HuH-7 (cell line): ENCODE measurements at places on chromosomes 13 and 19.
A peak's percentile ranks its signal among the peaks of the same experiment; 100 is the strongest.

DNA sequence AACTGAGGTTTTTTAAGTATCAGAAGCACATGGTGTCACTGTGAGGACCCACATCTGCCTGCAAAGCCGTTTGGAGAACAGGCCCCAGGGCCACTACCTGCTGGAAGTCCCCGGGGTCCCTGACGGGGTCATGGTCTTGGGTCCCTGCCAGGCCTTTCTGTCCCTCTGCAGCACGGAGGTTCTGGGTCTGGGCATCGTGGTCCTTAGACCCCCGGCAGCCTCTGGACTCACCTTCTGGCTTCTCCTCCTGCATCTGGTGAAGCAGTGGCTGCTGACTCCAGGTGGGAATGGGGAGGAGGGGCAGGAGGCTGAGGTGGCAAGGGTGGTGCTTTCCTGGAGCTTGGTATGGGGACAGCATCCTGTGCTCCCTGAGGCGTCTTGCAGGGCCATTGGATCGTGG, 198.6 kb downstream of the TEX29 start:
- DNase-seq = no peak

GRCh38 chr13:75437582-75438318, 44.2 kb downstream of the TBC1D4 start:
- DNase-seq = no peak

DNA sequence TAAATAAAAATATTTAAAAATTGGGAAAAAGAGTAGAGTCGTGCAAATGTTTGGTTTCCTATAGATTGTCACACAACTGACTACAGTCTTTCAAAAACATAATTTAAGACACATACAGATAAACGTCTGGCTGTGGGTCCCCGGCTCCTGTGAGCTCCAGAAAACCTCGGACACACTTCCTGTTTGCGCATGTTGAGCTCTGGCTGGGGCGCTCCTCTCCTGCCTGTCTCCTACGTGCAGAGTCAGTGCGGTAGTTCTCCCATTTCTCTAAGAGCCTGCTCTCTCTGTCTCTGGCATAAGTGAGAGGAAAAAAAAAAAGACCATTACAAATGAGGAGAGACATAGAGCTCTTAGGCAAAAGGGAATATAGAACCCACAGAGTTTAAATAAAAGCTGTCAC, 128.2 kb upstream of the OBI1 start:
- DNase-seq = peak; percentile 9

DNA sequence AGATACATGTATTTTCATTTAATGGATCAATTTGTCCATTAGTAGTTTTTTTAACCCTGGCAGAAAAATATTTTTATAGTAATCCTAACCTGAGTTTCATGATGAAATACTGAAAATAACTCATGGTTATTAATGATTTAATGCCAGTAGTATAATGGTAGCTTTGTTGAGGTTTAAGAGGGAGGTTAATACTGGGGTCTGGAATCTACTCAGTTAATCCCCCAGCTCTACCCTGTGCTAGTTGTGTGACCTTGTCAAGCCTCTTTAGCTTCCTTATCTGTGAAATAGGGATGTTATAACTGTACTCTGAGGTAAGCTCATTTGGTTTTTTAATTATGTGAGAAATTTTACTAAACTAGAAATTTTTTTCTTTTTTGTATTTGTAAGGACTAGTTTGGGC, 122.5 kb downstream of the TDRD3 start:
- no peak for DNase-seq

DNA sequence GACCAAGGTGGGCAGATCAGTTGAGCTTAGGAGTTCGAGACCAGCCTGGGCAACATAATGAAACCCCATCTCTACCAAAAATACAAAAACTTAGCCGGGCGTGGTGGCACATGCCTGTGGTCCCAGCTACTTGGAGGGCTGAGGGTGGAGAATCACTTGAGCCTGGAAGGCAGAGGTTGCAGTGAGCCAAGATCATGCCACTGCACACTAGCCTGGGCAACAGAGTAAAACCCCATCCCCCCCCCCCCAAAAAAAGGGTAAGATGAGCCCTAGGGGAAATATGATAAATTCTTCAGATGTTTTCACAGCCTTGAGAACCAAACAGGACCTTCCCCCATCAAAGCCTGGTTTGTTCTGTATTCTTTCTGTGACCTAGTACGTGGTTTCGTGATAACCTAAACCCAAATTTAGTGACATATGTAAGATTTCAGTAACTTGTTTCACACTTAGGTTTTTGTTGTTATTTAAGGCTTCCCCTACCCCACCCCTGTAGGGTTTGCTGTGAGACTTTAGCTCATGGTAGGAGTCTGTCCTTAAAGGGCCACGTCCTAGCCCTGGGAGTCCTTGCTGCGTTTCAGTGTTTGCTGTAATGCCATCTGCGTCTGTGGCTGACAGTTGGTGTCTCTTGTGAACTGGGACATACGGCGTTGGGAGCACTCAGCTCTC, 49.6 kb downstream of the MYO9B start:
- no peak for DNase-seq

DNA sequence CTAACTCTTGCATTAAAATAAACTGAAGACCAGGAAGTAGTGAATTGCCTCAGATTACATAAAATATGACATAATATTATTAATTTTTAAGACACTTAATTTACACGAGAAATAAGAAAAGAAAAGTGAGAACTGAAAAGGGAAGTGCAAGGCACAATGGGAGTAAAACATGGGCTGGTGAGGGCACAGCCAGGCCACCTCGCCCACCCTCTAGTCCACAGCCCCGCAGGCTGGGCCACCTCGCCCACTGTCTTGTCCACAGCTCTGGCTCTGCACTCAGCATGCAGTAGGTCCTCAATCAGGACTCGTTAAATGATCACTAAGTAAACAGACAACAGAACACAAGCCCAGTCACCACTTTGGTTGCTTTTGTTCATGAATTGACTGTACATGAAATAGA, 67.8 kb upstream of the ARHGEF7 start:
- no peak for DNase-seq

- DNase-seq = no peak
These were observed 805 bp downstream of the ZNF784 start for GRCh38 chr19:55623561-55623960.

GRCh38 chr13:109868578-109869311, 82.4 kb upstream of the IRS2 start:
- DNase-seq = no peak

GRCh38 chr13:109565877-109566276, 220.5 kb downstream of the IRS2 start:
- no peak for DNase-seq

DNA sequence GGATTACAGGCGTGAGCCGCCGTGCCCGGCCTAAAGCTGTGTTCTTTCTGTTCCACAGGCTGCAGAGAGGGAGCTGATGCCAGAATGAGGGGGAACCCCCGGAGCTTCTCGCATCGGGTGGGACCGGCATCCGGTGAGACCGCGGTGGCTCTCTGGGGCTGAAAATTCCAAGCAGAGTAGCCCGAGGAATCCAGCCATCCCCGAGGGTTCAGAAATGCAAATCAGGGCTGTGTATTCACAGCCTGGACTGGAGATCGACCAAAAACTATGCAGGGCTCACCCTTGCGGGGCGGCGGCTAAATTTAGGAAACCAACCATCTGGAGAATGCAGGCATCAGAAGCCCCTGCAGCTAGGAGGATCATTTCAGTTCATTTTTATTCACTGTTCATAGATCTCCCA, 99.2 kb downstream of the GNG7 start:
- no peak for DNase-seq

DNA sequence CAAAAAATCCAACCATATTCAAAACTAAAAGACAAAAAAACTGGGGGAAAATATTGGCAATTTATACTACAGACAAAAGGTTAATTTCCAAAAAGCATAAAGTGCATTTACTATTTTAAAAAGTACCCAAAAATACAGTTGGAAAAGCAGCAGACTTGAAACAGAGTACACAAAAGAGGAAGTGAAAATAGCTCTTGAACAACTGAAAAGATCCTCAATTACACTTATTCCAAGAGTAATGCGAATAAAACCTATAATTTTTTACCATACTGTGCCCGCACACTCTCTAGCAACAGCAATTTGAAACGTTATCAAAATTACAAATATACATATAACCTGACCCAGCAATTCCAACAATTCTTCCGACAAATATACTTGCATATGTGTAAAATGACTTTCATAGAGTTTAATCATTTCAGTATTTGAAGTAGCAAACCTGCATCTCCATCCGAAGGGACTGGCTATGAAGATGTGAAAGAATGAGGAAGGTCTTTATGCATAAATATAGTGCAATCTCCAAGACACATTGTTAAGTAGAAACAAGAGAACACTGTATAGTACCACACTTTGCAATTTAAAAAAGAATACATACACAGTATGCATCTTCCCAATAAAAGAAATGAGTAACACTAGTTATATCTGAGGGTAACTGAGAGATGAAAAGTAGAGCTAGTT, 25.4 kb downstream of the ALG5 start:
- no peak for DNase-seq

- DNase-seq = no peak
These were observed 256.6 kb upstream of the IPO5 start for GRCh38 chr13:97696921-97697320.

DNA sequence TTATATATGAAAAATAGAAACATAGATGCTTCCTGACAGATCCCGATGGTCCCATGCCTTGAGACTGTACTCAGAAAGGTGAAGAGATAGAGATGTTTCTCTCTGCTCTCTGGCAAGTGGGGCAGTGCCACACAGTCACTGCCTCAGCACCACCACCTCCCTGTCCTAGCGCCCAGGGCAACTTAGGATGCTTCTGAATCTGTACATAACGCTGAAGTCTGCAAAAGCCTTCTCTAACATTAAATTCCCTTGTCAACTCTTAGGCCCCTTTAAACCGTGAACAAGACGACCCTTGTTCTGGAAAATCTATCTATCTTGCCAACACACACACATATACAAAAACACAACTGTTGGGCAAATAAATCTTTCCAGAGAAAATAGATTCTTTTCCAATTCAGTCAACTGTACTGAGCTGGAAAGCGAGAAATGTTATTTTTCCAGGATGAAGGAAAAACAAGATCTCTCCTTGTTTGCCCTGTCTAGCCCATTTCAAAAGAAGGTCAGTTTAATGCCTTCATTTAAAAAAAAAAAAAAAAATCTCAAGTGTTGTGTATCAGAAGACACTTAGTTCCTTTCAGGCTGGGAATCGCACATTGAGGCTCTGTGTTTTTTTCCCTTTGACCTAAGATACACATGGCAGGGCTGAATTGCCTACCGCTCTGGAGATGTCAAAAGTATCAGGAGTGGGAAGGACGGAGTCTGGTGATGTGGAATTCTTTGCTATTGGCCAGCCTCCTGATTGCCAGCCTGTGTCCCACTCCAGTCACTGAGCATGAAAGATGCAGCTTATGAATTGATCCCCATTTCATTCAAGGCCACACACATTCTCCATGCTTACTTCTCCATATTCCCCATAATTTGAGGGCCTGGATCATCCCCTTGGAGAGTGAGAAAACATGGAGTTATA, 241.4 kb downstream of the LACC1 start:
- no peak for DNase-seq

DNA sequence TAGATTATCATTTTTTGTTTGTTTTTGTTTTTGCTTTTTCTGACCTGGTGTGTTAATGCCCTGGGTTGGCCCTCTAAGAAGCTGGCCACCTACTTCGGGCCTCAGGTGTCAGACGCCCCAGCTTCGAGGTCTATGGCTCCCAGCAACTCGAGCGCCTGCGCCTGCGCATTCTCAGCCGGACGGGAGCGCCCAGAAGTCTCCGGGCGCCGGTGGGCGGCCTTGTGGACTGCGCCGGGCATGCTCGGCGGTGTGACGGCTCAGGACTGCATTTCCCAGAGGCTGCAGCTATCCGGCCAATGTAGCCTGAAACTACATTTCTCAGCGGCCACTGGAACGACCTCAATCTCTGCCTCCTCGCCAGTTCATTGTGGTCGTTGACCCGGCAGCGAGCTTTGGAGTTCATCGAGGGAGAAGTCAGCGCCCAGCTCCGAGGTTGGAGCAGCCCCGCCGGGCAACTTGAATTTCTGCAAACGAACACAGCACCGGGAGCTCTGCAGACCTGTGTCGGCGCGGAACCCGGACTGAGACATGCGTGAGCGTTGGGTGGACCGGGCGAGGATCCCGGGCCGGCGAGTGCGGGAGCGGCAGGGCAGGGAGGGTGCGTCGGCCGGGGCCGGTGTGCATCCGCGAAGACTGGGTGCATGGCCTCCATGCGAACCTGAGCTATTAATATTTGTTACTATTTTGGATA, at the start of gene ZNF30:
Gene ZNF30, plus strand, starts transcription at position 219 of the 691 bp plus-strand sequence. CDS start 3,045 bp downstream, outside the sequence.
- peak; percentile 96 for DNase-seq

DNA sequence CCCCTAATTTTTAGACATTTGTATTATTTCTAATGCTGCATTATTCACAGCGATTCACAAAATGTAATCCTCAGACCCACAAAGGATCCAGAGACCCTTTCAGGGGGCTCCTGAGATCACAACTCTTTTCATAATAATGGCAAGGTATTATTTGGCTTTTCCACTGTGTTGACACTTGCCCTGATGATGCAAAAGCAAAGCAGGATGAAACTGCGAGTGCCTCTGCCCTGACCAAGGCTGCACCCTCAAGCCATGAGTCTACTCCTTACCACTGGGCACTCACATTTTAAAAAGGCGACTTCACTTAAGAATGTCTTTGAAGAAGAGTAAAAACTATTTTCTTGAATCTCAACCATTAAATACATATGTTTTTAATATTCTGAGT, 11.4 kb downstream of the ELF1 start:
- DNase-seq = no peak

DNA sequence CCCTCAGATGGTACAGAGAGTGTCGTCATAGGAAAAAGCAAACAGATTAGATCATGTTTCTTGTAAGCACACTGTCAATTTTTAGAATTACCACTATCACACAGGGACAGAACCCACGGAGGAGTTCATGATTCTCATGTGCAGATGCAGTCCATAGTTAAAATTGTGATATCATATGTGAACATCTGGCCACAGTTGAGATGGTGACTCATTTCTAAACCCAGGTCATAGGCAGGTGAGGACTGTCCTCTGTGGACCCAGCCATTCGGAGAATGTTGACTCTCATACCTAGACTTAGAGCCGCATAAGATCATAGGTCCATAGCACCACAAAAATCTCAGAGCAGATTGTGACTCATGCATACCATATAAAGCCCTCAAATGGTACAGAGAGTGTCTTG, 17.8 kb upstream of the ZNF730 start:
- DNase-seq = no peak

DNA sequence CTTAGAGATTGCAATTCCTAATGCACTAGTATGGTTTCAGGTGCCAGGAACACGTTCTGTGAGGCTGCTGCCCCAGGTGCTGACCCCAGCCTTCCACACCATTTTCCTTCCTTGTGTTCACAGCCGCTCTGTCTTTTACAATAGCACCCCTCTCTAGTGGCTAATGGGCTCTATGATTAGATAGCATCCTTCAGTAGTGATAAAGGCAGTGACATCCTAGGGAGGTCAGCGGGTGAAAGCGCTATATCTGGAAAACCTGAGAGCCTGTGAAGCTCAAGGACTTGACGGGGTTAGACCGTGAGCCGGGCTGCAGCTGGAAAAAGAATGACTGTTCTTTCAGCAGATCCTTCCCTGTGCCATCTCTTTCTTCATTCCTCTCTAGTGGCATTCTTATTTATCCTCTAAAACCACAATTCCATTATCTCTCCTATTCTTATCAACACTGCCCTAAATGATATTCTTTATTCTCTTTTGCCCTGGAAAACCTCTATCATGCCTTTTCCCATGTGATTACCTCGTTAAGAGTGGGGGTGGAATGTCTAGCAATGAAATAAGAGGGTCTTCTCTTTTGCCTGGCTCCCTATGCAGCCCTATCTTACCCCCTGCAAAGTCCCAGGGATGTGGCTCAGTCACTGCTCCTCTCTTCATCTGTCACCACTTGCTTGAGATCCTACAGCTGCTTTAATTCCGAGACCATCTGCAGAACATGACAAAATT, 21.8 kb downstream of the ALOX5AP start:
- no peak for DNase-seq
